CD8-positive, alpha-beta T cell (primary cell): ENCODE measurements at places on chromosomes 4 and X.

DNA sequence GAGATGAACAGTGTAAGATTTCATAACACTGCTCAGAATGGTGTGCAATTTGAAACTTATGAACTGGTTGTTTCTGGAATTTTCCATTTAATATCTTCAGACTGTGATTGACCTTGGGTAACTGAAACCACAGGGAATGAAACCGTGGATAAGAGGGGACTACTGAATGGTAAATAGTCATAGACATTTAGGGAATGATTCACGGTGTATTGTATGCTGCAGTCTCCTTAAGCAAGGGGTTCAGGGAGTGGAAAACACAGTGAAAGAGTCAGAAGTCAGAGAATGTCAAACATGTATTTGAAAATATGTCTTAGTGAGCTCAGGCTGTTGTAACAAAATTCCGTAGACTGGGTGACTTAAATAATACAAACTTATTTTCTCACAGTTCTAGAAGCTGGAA lies 398.2 kb upstream of the DIPK2B start:
- DNase-seq = no peak

GRCh38 chr4:47816748-47817147 lies 21.1 kb downstream of the CORIN start:
- no peak for DNase-seq

DNA sequence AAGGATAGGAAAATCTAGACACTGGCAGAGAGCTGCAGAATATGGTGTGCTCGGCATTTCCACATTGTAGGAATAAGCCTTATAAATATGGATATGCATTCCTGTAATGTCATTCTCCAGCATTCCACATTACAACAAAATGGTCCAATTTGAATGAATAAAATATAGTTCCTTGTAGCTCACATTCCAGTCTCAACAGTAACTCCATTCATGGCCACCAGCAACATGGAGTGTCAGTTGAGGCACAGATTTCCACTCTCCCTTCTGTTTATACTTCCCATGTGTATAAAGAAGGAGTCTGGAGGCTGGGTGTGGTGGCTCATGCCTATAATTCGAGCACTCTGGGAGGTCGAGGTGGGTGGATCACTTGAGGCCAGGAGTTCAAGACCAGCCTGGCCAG lies 84.5 kb downstream of the AASDH start:
- DNase-seq = no peak

DNA sequence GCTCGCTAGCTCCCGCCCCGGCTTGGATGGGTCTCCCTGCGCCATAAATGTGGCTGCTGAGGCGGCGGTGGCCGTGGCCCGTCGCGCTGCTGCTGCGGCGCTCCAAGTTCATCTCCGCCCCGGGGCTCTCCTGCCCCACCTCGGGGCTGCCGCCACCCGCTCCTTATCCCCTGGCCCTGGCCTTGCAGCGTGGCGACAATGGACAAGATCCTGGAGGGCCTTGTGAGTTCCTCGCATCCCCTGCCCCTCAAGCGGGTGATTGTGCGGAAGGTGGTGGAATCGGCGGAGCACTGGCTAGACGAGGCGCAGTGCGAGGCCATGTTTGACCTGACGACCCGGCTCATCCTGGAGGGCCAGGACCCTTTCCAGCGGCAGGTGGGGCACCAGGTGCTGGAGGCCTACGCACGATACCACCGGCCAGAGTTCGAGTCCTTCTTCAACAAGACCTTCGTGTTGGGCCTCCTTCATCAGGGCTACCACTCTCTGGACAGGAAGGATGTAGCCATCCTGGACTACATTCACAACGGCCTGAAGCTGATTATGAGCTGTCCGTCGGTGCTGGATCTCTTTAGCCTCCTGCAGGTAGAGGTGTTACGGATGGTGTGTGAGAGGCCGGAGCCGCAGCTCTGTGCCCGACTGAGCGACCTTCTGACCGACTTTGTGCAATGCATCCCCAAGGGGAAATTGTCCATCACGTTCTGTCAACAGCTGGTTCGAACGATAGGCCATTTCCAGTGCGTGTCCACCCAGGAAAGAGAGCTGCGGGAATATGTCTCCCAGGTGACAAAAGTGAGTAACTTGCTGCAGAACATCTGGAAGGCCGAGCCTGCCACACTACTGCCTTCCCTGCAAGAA lies 763 bp downstream of the USP38 start:
- no peak for DNase-seq

DNA sequence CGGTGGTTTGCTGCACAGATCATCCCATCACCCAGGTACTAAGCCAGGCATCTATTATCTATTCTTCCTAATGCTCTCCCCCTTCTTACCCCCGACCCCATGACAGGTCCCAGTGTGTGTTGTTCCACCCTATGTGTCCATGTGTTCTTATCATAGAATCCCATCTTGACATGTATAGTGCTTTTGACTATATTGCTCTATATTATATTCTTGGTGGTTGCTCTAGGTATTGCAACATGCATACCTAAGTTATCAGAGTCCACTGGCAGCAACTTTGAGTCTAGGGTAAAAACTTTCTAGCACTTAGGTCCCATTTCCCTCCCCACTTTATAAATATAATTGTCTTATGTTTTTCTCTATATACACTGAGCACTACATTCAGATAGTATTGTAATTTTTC lies 170.3 kb downstream of the TBX22 start:
- no peak for DNase-seq
